Activated gamma-delta T cell (primary cell): ENCODE measurements at places on chromosomes 5 and 9.

DNA sequence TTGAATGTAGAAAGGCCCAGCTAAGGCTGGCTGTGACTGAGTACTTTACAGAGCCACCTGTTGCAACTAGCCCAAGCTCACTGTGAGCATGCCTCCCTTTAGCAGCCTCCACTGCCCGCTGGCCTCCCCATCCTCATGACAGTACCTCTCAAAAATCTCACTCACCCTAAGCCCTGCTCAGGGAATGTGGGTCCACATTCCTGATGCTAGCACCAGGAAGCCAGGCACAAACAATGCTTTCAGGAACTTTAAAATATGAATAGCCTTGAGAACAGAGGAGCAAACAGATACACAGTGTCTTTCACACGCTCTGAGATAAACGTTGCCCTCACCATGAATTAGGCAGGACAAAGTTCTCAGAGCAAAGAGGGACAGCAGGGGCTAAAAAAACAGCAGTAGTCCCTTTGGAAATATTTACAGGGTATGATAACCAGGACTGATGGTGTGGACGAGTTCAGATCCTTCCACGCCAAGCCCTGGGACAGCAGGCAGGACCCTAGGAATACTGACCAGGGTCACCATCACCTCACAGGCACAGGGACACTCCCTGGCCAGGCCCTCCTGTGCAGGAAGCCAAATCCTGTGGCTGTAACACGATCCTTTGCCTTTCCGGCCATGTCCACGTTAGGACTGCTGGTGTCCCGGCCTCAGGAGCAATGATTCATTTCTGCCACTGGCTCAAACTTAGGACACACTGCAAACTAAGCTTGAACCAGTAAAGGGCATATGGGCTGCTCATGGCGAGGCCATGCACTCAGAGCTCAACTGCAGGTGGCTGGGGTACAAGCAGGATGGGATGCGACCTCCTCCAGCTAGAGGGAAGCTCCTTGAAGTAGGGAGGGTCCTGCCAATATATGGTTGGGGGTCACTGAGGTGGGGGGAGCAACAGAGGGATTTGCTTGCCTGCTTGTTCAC, 9.6 kb downstream of the ACSL6 start:
- no peak for DNase-seq

GRCh38 chr9:1005043-1005667, 28.7 kb downstream of the DMRT3 start:
- no peak for DNase-seq

GRCh38 chr5:157212307-157212706, 31.7 kb downstream of the ITK start:
- no peak for DNase-seq

- no peak for DNase-seq
Measured at GRCh38 chr5:66540078-66540477, 56.1 kb upstream of the MAST4 start.

DNA sequence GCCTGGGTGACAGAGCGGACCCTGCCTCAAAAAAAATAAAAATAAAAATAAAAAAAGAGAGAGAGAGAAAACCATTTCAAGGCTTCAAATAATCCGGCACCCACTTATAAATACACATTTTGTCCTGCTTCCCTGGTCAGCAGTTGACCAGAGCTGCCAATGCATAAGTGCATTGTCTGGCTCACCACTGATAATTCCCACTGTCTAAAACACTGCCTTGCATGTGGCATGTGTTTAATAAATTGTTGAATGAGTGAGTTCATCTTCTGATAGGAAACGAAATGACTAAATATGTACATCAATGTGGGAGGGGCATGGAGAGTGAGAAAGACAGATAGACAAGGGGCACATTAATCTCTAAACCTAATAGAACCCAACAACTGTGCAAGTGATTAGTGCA, 42.9 kb downstream of the MEGF10 start:
- no peak for DNase-seq

DNA sequence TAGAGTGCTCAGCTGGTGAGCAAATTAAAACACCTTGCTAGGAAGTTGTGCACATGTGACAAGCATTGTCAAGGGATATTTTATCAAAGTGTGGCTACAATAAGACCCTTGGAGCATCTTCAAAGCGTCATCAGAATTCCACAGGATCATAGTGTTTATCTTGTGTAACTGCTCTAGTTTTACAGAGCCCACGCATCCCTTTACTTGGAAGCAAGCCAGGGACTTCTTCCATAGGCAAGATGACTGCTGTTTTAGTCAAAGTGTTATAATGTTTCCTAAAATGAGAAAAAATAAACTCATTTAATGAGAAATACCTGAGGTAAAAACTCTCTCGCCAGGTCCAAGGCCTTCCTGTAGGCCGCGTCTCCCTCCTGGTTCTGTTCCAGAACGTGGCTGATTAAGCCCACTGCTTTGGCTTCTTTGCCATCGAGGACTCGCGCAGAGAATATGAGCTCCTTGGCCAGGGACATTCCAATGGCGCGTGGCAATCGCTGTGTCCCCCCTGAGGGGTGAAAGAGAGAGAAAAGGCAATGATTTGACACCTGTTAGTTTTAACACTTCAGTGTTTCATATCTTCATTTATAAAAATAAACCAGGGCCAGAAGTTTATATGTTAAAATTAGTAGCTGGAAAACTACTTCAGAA, 141.1 kb downstream of the AUH start:
- no peak for DNase-seq

DNA sequence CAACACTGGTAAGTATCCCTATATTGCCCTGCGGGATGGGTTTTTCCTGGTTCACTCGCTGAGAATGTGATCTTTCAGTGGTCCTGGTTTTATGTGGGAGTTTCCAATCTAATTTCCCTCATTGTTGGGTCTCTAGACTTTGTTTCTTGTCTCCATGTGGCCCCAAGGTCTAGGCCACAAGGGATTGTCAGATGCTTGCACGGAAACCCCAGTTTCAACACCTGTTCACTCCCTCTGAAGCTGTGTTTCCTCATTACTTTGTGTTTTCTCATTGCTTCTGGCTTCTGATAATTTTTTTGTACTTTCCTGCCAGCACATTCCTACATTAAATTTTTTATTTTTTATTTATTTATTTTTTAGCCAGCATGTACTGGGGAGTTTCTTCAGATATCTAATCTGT, 191.5 kb downstream of the TTLL11 start:
- no peak for DNase-seq

DNA sequence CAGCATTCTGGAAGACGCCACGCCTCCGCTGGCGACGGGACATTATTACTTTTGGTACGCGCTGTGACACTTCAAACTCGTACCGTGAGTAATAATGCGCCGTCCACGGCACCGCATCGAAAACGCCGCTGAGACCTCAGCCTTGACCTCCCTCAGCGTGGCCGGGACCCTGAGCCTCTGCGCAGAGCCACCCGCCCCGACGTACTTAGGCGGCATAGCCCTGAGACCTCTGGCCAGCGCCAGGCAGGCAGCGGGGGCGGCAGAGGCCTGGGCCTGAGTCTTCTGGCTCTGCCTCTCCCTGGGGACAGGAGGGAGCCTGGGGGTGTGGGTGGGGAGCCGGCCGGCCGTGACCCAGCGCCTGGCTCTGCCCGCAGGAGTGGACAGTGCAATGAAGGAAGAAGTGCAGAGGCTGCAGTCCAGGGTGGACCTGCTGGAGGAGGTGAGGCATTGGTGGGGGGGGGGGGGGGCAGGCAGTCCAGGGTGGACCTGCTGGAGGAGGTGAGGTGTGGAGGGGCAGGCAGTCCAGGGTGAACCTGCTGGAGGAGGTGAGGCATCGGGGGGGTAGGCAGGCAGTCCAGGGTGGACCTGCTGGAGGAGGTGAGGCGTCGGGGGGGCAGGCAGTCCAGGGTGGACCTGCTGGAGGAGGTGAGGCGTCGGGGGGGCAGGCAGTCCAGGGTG, 8.0 kb downstream of the EGFL7 start:
- no peak for DNase-seq

DNA sequence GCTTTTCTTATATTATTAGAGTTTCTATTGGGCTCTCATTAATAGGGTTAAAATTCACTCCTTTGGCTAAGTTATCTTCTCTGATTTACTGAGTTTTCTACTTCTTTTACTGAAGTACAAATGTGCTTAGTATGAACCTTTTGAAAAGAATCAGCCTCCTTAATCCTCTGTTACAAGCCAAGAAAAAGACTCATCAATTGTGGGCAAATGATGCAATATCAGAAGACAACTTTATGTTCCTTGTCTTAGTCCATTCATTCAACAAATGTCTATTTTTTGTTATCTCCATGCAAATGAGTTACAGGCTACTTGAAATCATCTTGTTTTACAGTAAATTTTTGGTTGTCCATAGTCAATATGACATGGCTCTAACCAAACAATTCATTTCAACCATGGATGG, 40.3 kb downstream of the SNCAIP start:
- no peak for DNase-seq

DNA sequence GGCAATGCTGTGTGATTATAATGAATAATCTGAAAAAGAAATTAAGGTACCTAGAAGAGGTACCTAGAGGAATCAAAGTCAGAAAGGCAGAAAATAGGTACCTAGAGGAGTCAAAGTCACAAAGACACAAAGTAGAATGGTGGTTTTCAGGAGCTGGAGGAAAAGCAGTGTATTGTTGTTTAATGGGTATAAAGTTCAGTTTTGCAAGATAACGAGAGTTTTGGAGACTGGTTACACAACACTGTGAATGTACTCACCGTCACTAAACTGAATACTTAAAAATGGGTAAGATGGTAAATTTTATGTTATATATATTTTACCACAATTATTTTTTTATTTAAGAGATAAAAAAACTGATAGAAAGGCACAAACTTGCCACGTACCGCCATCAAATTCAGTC, 57.0 kb downstream of the FBXL17 start:
- no peak for DNase-seq

DNA sequence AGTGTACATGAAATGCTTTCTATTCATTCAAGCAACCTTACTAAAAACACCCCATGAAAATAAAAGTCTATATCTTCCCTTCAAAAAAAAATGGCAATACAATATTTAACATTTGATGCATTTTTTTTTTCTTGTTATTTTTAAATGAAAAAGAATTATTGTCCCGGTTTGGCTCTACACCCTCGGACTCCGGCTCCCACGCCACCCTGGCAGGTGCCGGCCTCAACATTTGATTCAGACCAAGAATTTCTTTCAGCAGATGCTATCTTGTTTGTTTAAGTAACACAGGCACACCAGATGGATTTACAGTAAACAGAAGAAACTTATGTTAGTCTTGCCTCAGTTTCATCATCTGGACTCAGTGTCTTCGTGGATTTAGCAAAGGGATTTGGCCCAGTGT, 146.8 kb downstream of the PRKACG start:
- no peak for DNase-seq

GRCh38 chr9:567128-567746, 274.3 kb upstream of the DMRT1 start:
- DNase-seq, result no peak

- no peak for DNase-seq
Measured at GRCh38 chr5:158039911-158040347, 181.0 kb upstream of the CLINT1 start.

DNA sequence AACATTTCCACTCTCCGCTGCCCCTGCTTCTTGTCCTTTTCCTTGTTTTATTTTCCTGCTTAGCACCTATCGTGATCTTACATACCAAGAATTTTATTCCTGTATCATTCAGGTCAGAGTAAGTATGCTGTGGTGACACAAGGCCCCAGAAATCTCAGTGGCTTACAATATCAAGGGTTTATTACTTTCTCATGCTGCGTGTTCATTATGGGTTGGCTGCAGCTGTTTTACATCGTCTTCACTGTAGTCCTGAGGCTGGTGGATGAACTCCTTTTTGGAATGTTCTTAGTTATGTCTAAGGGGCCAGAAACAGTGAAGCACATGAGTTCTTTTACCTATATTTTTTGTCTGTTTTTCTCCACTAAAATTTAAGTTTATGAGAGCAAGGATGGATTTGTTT, 51.2 kb downstream of the FCHO2 start:
- no peak for DNase-seq

DNA sequence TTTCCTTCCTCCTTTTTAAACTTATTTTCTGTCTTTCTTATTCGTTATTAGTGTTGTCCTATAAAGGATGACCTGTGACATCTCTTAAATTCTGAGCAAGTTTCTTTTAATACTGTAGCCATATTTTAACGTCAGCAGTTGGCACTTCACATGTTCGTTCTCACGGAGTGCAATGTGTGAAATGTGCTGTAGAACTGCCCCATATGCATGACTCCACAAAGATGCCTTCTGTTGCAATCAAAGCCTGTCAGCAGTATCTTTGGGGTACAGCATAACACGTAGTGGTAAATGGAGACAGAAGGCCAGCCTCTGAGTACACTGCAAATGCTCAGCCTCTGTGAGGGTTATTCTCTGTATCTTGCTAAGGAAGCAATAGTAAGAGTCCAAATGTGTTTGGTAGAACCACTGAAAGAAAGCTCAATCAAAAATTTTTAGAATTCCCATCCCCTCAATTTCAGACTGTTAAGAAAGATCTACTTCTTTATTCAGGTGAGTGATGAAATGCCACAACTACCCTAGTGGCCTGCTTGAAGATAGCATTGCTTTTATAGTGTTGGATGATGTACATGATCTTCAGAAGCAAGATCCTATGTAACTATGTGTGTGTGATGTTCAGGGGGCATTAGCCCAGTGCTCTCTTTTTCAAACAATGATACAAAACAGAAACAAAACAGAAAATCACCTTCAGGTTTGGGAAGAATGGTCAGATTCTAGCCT, 277.7 kb downstream of the TMEM167A start:
- DNase-seq, result no peak

GRCh38 chr9:136740971-136741882, 1.5 kb downstream of the LCN10 start:
- DNase-seq, result no peak

DNA sequence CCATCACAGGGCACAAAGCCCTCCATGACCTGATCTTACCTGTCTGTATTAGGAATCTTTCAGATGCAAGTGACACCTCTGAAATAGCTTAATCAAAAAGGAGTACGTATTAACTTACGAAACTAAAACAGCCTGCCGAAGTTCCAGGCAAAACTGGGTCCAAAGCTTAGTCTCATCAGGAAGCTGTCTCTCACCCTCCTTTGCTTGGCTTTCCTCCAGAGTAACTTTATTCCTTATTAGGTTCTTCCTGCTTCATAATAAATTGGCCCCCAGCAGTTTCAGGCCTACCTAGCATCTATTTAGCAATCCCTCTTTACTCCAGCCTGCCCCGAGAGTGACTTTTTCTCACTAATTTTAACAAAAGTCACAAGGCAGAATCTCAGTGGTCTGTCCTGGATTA, 58.4 kb upstream of the STK32A start:
- DNase-seq, result no peak

DNA sequence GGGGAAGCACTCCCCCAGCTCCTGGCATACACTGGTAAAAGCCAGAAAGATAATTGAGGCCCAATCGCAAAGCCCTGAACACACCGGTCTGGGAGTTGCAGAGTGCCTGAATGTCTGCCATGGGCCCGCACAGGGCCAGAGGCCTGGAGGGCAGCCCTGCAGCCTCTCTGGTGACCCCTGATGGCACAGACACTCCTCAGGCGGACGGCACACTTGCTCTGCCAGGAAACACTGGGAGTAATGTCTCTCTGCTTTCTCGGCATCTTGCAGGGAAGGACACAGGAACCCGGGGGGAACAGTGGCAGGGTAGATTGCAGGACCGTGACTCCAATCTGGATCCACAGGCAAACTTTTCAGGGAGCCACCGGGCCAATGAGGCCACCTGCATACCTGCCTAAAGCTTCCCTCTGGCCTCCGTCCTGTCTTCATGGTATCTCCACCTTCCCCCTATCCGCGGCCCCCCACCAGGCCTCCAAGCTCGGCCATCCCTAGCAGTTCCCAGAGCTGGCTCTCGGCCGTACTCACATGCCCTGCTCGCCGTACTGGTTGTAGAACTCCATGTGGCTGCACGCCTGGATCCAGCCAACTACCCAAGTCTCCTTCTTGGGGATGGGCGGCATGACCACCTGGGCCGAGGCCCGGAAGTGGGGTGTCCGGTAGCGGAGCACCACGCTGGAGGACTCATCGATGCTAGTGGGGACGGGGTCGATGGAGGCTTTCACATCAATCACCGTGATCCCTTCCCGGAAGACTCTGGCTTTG, 797 bp downstream of the FAM78A start:
- no peak for DNase-seq
